ENCODE measurements at places on chromosomes 3 and 15.

- peak; percentile 61 for DNase-seq
Observed at GRCh38 chr3:170953736-170954135, 45.3 kb upstream of the EIF5A2 start.

GRCh38 chr3:861721-862120 lies 231.1 kb upstream of the CNTN6 start:
- DNase-seq, result no peak

DNA sequence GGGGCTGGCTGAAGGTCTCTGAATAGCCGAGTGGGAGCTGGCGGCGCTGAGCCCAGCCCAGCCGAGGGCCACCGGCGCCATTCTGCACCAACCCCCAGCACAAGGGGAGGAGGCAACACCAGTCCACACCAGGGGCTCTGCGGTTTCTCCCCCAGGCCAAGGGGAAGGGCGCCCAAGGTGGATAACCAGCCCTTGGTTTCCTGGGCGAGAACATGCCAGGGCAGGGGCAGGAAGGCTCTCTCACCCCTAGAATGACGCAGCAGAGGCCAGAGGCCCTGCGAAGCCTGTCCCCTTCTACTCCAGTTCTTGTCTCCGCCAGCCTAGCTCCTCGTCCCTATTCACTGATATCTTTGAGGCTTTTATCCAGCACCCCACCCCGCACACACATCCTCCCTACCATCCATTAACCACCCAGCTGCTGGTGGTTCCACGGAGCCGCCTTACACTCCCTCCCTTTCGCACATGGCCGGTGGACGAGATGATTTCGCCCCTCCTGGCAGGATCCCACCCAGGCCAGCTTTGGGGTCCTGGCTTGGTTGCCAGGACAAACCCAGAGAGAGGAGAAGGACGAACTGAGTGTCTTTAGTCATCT lies 1.3 kb downstream of the RBPMS2 start:
- no peak for DNase-seq

- no peak for DNase-seq
Observed at GRCh38 chr3:74067296-74067695, 442.6 kb upstream of the PDZRN3 start.

- DNase-seq, result no peak
Observed at GRCh38 chr15:63530752-63531299, 26.4 kb downstream of the USP3 start.

DNA sequence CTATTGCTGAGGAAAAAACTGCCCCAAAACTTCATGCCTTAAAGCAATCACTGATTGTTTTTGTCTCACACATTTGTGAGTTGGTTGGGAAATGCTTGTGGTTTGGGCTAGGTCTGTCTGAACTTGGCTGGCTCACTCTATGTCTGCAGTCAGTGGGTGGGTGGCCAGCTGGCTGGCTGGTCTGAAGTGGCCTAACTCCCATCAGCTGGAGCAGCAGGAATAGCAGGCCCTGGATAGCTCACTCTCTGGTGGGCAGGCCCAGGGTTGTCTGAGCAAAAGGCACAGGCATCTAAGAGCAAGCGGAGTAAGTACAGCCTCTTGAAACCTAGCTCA lies 37.7 kb upstream of the PRR20G start:
- no peak for DNase-seq

GRCh38 chr3:27387625-27388024 lies 18.4 kb upstream of the NEK10 start:
- DNase-seq, result no peak

DNA sequence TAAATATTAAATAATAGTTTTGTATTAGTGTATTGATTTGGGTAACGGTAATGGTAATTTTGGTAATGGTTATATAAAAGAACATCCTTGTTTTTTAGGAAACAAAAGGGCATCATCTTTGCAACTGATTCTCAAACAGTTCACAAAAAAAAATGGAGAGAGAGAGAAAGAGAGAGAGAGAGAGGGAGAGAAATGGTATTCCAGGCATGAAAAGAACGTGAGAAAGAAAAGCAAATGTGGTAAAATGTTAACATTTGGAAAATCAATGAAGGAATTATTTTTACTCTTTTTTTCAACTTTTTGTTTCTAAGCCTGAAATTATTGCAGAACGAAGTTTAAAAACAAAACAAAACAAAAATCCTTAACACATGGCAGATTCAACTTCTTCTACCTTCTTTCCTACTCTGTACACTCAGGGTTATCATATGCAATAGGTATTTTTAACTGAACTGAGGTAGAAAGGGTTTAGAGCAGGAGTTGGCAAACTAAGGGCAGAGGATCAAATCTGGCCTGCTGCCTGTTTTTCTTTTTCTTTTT lies 2.2 kb upstream of the GLB1 start:
- DNase-seq, result no peak

- DNase-seq, result peak; percentile 33
Observed at GRCh38 chr15:93088200-93088980, 621 bp downstream of the RGMA start.

- no peak for DNase-seq
Observed at GRCh38 chr15:33526532-33526931, 215.8 kb downstream of the RYR3 start.

- no peak for DNase-seq
Observed at GRCh38 chr3:70861855-70862254, 549.4 kb upstream of the MDFIC2 start.

DNA sequence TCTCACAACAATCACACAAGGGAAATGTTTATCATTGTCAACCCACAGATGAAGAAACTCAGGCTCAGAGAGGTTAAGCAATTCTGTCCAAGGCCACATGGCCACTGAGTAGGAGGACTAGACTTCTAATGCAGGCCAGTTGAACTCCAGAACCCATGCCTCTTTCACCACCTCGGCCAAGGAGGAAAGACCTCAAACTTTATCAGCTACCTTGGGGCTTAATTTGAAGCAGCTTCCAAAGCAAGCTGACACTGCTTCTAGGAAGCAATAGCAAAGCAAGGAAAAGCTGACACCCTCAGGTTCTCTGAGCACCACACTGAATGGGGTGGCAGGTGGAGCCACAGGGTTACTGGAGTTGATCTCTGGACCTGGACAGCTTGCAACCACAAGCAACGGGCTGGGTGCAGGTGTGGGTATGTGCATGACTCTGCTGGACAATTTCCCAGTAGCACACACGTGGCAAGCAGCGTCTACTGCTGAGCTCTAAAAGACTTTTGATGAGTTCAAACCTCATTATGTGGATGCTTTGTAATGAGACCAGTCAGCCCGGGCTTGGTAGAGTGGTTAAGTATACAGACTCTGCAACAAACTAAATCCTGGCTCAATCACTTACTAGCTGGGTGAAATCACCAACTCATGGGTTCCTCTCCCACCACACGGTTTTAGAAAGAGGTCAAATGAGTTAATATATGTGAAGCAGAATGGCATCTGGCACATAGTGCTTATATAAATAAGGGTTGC lies 23.1 kb downstream of the CCNL1 start:
- DNase-seq, result no peak

DNA sequence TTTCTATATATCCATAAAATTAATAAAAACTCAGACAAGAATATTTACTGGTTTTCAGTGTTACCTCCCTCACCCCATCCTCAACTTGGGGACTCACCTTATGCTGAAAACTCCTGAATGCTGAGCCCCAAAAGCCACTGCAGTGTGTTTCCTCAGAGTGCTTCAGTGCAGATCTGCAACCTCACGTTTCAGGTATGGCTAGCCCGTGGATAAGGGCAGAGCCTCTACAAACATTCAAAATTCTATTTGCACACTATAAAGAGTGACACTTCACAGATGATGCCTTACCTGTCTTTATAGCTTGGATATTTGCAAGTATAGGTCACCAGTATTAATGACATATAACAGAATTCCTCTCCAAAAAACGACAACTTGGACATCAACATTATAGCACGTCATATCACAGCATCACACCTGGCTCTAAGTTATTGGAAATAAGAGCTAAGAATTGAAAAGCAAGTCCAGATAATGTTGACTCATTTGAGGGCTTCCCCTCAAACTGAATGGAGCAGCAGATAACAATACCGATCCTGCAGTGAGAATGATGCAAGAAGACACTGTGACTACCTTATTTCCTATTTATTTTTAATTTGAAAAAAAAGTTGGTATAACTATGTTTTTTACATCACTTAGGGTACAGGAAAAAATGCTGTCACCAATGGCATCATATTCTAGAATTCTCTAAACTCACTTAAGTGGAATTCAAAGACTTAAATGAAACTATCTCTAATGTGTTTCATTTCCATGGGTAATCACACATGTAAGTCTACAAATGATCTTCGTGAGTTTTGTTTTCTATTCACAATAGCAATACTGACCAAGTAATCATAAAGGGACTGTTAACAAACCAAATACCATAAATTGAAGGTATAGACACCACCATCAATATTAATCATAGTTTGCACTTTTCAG lies 40.7 kb upstream of the RSL24D1 start:
- DNase-seq, result no peak

DNA sequence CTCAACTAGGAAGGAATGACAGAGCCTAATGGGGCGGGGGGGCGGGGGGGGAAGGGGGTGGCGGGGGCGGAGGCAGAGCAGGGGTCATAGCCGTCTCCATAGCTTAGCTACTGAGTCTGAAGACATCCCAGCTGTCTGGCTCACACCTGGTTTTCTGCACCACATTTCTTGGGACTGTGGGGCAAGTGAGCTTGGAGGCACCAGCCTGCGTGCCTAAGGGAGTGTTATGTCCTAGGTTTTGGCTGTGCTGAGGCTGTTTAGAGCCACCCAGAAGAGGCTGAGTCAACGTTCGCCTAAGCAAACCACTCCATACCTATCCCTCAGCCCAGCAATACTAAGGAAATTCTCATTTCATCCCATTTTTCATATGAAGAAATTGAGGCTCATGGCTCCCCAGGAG lies 1.4 kb downstream of the IL17RD start:
- DNase-seq, result no peak

GRCh38 chr15:94110476-94111130 lies 120.8 kb upstream of the MCTP2 start:
- DNase-seq, result no peak

DNA sequence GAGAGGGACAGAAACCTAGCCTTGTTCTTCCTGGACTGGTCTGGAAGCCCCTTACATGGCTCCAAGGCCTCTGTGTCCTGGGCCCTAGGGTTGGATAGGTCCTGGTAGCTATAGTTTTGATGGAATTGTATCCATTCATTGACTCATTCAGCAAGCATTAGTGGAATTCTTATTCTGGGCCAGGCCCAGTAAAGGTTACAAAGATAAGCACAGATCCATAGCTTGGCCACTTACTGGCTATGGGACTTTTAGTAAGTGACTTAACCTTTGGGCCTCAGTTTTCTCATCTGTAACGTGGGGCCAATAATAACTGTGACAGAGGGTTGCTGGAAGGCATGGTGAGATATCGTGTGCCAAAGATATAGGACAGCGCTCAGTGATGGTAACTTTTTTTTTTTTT lies 13.6 kb upstream of the DAG1 start:
- DNase-seq, result no peak

DNA sequence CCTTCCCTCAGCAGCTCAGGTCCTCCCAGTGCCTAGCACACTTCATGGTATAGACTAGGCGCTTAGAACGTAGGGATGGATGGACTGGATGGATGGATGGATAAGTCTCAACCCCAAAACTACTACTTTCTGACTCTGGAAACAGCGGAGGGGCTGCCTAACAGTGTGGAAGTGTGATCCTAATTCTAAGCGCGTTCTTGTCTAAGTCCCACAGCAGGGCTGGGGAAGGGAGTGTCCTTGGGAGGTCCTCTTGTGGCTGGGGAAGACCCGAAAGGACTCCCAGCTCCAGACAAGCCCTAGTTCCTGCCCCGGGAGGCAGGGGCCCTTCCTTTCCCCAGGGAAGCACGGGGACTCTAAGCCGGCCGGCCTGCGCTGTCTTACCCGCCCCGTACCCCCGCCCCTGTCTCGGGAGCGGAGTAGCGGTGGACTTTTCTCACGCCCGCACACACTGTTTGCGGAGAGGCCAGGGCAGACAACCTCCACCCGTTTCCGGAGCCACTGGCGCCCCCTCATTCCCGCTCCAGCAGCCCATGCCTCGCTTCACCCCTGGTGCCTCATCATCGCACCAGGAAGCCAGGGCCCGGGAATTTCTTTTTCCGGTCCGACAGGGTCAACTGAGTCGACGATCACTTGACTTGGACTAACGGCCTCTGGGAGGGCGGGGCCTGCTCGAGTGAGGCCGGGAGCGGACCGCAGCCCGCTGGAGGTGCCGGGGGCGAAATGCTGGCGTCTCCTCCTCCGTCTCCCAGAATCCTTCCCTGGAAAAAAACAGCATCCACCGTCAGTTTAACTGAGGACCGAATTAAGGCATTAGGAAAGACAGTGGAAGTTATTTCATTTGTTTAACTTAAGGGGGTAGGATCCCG lies 133.3 kb downstream of the TBC1D2B start:
- peak; percentile 18 for DNase-seq

GRCh38 chr3:32041316-32041715 lies 59.8 kb downstream of the ZNF860 start:
- DNase-seq, result no peak

DNA sequence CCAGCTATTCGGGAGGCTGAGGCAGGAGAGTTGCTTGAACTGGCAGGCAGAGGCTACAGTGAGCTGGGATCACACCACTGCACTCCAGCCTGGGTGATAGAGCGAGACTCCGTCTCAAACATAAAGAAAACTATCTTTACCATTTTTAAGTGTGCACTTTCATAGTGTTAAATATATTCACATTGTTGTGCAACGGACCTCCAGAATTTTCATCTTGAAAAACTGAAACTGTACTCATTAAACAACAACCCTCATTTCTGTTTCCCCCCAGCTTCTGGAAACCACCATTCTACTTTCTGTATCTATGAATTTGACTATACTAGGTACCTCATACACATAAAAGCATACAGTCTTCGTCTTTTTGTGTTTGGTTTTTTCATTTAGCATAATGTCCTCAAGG lies 375.1 kb downstream of the SHQ1 start:
- no peak for DNase-seq

- DNase-seq, result no peak
Observed at GRCh38 chr3:174058804-174059203, 661.3 kb downstream of the NLGN1 start.

DNA sequence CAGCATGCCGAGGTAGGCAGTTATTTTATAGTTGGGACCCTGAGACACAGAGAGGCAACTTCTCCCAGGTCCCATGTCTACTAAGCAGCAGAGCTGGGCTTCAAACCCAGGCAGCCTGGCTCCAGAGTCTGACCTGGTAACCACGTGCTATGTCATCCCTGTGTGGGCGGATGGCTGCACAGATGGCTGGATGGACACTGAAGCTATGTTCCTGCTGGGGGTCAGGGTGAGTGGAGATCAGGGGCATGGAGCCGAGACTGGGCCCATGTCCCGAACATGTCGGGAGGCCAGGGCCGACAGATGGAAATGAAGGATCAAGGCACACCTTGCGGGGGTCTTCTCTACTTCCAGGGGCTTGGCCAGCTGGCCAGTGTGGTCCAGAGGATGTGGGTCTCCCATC lies 9.3 kb upstream of the FBLN2 start:
- no peak for DNase-seq

GRCh38 chr3:133803469-133803868 lies 2.1 kb upstream of the SRPRB start:
- DNase-seq, result no peak

Data from amygdala (tissue), 56 donors.